Tibial artery (tissue), 4 donors: ENCODE measurements at places on chromosomes 3 and 15.

DNA sequence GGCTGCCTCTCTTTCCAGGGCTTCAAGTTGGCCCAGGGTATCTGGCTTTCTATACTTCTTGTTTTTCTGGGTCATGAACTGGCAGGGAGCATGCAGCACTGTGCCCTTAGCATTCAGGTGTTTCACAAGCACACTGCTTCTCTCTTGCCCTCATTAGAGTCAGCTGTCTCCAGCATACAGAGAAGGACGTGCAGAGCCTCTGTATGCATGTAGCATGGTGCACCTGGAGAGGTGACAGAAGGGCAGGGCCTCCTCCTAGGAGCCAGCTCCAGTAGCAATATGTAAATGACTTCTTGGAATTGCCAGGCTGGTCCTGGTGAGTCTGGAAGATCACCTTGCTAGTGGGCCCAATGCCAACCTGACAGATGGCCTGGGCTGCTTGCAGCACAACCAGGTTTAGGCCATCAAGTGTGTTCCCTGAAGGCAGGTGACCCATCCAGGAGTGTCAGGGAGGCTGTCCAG, 44.8 kb upstream of the ATP2C1 start:
- no peak for DNase-seq

DNA sequence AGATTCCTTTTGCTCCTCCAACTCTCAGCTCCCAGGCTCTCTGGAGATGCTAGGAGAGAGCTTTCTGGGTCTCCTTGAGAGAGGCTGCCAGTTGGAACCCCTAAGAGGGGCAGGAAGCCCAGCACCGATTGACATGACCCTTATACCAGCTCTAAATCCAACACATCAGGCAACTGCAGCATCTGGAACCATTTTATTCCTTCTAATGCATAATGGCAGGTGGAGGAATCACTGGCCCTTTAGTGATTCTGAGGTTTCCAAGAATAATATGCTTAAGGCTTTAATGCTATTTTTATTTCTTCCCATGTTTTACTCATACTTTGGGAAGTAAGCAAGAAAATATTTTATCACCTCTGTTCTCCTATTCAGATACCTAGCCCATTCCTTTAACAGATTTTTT, 60.3 kb upstream of the TEX264 start:
- DNase-seq: no peak

DNA sequence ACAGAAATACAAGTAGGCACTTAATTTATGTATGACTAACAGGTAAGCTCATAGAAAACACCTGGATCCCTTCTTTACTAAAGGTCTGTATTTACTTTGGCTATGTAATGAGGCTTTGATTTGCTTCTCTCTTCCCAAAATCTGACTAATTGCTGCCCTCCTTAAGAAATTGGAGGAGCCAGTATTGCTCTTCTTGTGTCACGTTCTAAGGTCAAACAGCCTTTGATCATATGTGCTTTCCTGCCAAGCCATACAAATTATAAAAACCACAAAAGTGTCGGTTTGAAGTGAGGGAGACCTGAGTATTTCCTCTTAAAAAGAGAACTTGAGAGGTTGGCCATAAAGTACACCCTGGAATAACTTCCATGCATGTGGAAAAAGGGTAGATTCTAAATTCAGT, 112.1 kb upstream of the MB21D2 start:
- DNase-seq: no peak

GRCh38 chr3:34696831-34697230, 898.4 kb downstream of the PDCD6IP start:
- DNase-seq: no peak

DNA sequence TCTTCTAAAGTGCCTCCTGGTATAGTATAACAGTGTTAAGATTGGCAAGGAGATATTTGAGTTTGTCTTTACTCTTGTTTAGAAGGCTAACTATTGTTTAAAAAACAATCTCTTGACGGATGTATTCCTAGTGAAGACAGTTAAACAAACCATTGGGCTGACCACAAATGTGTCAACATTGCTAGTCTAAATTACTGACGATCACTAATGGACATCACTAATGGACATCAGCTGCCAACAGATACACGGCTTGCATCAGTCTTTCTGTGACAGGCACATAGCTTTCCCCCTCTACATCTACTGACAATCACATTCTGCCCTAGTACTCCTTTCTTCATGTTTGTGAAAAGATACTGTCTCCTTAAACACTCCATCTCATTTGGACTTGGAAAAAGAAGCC, 57.1 kb upstream of the ETV5 start:
- no peak for DNase-seq

DNA sequence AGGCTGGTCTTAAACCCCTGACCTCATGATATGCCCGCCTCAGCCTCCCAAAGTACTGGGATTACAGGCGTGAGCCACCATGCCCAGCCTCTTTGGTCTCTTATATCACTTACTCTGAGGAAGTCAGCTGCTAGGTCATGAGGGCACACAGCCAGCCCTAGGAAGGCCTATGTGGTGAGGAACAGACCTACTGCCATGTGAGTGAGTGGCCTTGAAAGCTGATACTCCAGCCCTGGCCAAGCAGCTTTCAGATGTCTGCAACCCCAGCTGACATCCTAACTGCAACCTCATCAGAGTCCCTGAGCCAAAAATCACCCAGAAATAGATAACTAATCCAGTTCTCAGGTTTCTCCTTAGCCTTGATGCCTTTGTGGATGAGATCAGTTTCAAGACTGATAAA, 224.3 kb downstream of the EDEM1 start:
- no peak for DNase-seq

DNA sequence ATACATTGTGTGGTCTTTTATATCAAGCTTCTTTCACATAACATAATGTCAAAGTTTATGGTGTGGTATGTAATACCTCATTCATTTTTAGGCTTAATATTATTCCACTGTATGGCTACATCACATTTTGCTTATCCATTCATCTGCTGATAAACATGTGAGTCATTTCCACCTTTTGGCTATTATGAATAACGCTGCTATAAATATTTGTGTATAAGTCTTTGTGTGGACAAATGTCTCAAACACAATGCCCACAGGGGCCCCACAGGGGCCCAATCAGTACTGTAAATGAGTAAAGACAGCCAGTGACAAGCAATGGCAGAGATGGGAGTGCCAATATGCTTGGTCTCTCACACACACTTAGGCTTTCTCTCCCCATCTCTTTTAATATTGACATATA, 54.2 kb downstream of the PIK3R4 start:
- no peak for DNase-seq

- DNase-seq: no peak
Measured at GRCh38 chr3:100436951-100437350, 35.6 kb downstream of the LNP1 start.
